ENCODE measurements at places on chromosomes 12 and 14.

DNA sequence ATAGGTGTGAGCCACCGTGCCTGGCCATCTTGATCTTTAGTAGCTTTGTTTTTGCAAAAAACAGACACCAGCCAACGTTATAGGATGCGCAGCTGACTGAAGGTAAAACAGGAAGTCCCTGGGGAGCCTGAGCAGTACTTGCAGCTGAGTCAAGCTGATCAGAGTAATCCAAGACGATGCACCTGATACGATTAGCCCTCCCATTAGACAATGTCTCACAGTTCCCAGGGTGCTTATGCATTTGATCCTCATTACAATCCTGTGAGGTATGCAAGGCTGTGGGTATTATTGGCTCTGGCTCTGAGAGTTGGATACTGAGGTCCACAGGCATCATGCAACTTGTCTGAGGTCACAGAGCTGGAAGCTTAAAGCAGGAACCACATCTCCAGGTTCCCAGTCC, 8.1 kb downstream of the KRT18 start:
- no peak for DNase-seq

- no peak for DNase-seq
Measured at GRCh38 chr12:24861766-24862540, 86.9 kb downstream of the BCAT1 start.

- DNase-seq: no peak
Measured at GRCh38 chr14:99382781-99383471, 97.7 kb downstream of the SETD3 start.

DNA sequence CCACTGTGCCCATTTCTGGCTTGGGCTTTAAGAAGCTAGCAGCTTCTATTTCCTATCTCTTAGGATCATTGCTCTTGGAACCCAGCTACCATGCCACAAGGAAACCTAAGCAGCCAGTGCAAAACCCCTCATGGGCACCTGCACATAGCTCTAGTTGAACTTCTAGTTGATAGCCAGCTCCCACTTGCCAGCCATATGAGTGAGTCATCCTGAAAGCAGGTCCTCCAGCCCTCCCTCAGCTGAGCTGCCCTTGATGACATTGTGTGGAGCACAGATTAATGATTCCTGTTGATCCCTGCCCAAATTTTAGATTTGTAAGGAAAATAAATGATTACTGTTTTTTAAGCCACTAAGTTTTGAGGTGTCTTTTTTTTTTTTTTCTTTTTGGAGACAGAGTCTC, 234.2 kb upstream of the FBXO33 start:
- no peak for DNase-seq

DNA sequence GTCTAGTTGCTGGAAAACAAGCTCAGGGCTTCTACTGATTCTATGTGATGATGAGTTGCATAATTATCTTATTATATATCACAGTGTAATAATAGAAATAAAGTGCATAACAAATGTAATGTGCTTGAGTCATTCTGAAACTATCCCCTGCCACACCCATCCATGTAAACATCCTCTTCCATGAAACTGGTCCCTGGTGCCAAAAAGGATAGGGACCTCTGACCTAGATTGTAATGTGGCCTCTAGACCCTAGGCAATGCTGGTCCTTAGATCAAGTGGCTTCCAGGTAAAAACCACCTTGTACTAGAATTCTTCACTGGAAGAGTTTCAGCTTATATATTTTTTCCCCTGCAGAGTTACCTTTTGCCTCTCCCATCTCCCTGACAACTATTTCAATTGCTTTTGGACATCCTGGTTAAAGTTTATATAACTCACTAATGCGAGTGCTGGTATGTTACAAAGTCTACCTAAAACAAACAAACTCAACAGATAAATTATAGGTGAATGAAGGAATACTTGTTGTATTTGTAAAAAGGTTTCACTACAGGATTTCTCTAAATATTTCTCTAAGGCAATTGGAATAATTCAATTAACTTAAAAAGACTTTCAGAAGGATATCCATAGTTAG, 462.5 kb downstream of the NAV3 start:
- DNase-seq: no peak

GRCh38 chr14:79201564-79202207, 1009.6 kb downstream of the DIO2 start:
- DNase-seq: no peak

- no peak for DNase-seq
Measured at GRCh38 chr14:22780105-22780679, 13.7 kb downstream of the OXA1L start.

GRCh38 chr14:68109132-68109900, 289.7 kb downstream of the RAD51B start:
- DNase-seq: no peak

GRCh38 chr14:75333606-75334548, 55.2 kb downstream of the FOS start:
- DNase-seq: no peak

DNA sequence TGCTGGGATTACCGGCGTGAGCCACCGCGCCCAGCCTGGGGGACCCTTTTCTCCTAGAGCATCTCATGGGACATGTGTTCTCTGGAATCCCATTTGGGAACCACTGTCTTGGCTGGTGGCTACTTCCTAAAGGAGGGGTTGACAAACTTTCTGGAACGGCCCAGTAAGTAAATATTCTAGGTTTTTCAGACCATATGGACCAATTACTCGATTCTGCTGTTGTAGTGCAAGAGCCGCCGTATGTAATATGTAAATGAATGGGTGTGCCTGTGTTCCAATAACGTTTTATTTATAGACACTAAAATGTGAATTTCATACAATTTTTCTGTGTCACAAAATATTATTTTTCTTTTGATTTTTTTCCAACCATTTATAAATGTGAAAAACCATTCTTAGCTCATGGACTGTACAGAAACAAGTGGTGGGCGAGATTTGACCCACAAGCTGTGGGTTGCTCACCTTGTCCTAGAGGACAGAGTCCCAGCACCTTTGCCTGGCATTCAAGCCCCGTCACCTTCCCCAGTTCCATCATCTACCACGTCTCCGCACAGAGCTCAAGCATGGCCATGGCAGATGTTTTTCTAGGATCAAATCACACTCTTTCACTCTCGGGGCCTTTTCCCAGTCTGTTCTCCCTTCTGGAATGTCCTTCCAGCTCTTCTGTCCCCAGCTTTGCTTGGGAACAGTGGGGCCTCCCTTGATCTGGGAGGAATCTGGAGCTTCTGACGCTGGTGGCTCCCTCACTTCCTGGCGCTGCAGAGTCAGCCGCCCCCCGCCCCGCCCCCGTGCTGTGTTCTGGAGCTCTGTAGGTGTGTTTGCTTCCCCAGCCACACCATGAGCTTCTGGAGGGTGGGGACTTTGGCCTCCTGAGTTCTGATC, 17.9 kb upstream of the RCOR1 start:
- DNase-seq: no peak

GRCh38 chr12:54933376-54933775, 51.2 kb downstream of the TESPA1 start:
- DNase-seq: no peak

DNA sequence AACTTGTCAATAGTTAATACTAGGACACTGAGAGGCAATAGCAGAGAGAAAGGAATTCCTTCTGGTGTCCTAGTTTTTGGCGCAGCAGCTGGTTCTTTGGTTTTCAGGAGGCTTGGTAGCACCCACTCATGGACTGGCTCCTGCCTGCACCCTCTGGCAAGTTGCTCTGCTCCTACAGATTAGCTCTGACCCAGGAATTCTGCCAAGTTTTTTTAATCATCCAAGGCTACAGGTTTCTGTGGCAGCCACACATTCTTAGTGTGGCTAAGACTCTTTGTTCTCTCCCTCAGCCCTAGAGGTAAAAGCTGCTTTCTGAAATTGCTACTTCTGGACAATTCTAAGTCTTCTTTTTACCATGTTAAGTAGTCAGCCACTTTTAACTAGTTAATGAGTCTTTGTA, 72.0 kb upstream of the FKBP4 start:
- DNase-seq: no peak

DNA sequence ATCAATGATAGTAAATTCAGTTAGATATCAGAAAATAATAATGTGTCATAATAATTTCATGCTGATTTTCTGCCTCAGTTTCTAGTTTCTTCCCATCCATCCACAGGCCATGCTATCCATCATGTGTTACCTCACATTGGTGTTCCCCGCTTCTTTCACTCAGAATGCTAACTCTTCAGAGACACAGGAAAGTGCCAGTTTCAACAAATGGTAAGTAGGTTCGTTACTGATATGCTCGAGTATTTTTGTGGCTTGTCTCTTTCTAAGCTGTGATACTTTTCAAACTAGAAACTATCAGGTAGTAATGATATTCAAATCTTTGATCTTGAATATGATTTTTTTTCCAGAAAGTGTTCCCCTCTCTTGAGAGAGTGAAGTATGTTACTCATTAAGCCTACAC, 1.5 kb downstream of the KLRB1 start:
- DNase-seq: no peak

- DNase-seq: no peak
Measured at GRCh38 chr14:75609606-75610475, 31.4 kb downstream of the FLVCR2 start.

GRCh38 chr12:66129934-66130266, 650 bp downstream of the LLPH start:
- no peak for DNase-seq

DNA sequence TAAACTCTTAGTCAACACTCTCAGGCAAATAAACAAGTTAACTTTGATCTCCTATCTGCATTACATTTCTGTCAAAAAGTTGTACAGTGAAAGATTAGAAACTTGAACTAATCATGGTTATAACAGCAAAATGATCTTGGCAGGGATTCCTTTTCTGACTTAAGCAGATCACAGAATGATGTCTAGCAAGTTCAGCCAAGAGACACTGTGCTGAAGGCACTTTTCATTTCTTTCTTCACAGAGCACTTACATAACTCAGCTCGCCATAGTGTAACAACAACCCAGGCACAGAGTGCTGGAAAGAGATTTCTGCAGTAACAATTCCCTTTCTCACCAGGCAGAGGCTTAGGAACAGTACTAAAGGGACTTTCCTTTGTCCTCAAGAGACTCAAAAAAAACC, 19.6 kb upstream of the CSRP2 start:
- DNase-seq: no peak

DNA sequence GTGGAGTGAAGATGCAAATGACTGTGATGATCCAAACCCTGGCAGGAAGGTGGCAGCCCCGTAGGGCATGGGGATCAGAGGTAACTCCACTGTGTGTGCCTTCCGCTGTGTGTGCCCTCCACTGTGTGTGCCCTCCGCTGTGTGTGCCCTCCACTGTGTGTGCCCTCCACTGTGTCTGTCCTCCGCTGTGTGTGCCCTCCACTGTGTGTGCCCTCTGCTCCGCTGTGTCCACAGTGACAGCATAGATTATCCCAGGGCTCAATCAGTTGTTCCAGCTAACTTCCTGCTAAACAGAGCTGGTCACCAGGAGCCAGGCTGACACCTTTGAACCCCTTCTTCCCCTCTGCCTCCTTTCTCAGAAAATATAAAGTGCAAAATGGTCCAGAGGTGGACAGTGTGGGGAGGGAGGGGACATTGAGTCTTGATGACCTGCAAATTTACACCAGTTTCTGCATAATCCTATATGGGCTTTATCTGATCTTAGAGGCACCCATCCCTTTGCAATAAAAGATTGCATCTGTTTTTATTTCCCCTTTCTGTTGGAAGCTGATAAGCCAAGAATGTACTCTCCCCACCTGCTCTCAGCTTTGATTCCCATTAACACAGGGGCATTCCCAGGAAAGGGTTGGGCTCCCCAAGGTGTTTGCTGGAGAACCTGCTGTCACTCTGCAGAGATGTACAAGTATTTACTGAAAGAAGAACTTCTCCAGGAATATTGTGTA, 21.6 kb upstream of the HNF1A start:
- DNase-seq: no peak

GRCh38 chr12:98780261-98780660, 135.2 kb downstream of the APAF1 start:
- no peak for DNase-seq

DNA sequence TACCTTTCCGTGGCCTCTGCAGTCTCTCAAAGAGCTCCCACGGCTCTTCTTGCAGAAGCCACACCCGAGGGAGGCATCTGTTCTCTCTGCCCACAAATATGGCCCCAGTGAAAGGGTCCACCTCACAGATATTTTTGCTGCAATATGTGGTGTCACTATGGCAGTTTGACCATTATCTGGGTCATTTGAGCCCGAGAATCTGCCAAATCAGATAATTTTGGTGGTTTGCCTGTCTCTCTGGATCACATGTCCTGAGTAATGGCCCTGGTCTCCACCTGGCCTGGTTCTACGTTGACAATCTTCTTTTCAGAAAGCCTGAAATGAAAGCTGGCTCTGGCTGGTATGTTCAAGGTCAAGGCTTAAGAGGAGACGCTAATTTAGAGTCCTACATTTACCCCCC, 5.7 kb upstream of the WSCD2 start:
- DNase-seq: no peak

DNA sequence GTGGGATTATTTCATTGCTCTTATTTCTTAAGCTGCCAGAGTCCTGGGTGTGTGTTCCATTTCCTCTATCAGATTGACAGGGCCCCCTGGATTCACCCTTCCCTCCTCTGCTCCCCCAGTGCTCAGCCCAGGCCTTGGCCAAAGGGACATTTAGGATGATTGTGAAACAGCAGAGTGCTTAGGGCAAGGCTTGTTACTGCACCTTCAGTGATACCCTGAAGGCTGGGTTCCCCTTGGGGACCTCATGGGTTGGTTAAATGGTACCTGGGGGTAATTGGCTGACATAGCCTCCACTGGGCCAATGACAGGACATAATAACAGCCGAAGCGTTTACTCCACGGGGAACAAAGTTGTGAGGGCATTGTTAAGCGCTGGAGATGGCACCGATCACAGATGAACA, 1.3 kb upstream of the KRT72 start:
- no peak for DNase-seq

GRCh38 chr12:48793696-48794095, 4.8 kb upstream of the ADCY6 start:
- no peak for DNase-seq

- no peak for DNase-seq
Measured at GRCh38 chr14:66131111-66131510, 355.1 kb upstream of the CCDC196 start.

DNA sequence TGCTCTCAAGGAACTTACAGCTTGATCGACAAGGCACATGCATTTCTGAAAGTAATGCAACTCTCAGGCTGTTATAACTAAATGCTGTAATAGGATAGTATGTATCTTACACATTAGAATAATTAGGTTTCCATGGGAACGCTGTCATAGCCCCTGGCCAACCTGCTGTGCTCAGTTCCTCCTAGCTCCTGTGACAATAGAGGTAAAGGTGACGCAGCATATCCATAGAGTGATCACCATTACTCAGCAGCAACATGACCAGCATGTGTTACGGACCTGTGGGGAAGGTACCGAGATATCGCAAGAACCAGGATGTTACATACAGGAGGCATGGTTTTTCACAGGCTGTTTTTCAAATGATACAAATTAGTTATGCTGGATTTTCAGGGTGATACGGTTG, 150.7 kb downstream of the CAND1 start:
- DNase-seq: no peak

GRCh38 chr12:121825041-121825523, 21.3 kb downstream of the SETD1B start:
- DNase-seq: no peak

Measured in activated naive CD4-positive, alpha-beta T cell (primary cell).